ENCODE measurements at places on chromosomes 12 and 14.

DNA sequence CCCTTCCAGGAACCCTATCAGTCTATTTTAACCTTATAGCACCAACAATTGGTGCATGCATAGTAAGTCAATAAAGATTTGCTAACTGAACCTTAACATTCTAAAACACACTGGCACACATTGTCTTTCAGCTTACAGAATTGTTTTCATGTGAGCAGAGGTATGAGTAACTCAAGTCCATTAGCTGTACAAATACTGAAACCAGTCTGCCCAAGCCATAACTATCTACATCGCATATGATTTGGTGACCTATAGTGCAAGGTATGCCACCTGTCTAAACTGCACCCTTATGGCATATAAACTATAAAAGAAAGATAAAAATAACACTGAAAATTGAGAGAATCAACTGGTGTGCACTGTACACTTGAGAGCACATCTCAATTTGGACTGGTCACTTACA lies 34.8 kb downstream of the SBNO1 start:
- no peak for DNase-seq

GRCh38 chr12:123961585-123962345 lies 10.9 kb downstream of the CCDC92 start:
- no peak for DNase-seq

GRCh38 chr12:63351370-63351769 lies 200.4 kb upstream of the AVPR1A start:
- no peak for DNase-seq

DNA sequence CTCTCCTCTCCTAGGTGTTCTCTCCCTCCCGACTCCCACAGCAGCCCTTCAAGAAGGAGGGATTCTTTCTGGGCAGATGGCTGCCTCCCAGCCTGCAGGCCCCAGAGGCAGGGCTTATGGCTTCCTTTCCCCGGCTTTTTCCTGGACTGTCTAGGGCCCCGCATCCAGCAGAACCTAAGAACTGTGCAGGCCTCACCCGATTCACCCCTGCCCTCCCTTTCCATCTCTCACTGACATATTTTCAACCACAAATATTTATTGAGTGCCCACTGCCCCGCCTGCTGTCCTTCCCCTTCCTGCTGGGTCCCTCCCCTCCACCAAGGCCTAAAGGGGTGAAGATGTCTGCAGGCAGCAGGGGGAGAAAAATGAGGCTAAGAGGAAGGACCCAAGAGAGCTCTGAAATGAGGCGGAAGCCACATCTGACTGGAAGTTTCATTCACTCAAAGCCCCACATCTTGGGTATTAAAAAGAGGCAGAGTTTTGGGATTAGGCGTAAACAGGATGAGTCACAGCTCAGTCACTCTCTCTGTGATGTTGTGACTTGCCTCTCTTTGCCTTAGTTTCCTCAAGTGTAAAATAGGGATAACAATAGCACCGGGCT lies 2.9 kb downstream of the SCNN1A start:
- no peak for DNase-seq

GRCh38 chr12:62248873-62249272 lies 11.3 kb upstream of the USP15 start:
- DNase-seq: no peak

GRCh38 chr12:40325349-40325960 lies 100.7 kb downstream of the LRRK2 start:
- DNase-seq: no peak

- DNase-seq: no peak
These were observed 243.1 kb downstream of the AKAP6 start for GRCh38 chr14:32571995-32572866.

DNA sequence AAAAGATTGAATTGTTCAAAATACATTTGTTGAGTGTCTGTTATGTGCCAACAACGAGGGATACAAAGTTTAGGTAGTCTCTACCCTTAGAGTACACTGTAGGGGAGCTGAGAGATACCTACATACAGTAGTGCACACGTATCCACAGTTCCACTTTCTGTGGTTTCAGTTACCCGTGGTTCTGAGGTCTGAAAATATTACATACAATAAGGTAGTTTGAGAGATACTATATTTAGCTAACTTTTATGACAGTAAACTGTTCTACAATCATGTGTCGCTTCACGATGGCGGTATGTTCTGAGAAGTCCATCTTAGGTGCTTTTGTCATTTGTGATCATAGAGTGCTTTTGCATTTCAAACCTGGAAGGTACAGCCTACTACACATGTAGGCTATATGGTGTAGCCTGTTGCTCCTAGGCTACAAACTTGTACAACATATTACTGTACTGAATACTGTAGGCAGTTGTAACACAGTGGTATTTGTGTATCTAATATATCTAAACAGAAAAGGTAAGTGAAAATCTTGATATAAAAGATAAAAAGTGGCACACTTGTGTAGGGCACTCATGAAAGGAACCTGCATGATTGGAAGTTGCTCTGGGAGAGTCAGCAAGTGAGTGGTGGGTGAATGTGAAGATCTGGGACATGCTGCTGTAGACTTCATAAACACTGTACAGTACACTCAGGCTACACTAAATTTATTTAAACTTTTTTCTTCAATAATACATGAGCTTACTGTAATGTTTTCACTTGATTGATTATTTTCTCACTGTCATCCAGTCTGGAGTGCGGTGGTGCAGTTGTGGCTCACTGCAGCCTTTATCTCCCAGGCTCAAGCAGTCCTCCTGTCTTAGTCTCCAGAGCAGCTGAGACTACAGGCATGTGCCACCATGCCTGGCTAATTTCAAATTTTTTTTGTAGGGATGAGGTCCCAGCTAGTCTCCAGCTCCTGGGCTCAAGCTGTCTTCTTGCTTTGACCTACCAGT lies 4.0 kb downstream of the CPSF6 start:
- no peak for DNase-seq

GRCh38 chr14:70972107-70972976 lies 65.1 kb downstream of the PCNX1 start:
- DNase-seq: peak; percentile 83

- no peak for DNase-seq
These were observed 46.2 kb downstream of the BCAT1 start for GRCh38 chr12:24902511-24903328.

DNA sequence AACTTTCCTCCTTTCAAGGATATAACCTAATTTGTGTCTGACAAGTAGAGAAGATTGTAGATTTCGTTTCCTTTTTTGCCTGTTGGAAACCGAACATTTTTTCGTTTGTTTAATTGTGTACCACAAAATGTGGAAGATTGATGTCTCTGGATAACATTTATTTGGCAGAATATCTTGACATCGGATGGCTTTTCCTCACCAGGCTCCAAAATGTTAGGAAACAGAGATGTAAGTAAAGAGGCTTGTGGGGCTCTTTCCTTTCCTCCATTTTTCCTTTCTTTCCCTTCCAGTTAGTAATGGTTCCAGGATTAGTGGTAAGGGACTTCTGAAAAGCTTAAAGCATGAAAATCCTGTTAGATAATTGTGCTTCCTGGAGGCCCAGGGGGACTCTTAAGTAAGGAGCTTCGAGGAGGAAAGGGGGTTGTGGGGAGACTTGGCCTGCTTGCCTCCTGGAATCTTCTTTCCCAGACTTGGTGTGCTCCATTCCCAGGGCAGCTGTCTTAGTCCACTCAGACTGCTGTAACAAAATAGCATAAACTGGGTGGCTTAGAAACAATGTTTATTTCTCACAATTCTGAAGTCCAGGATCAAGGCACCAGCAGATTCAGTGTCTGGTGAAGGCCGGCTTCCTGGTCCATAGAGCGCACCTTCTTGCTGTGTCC lies 243.1 kb upstream of the PWP1 start:
- no peak for DNase-seq

DNA sequence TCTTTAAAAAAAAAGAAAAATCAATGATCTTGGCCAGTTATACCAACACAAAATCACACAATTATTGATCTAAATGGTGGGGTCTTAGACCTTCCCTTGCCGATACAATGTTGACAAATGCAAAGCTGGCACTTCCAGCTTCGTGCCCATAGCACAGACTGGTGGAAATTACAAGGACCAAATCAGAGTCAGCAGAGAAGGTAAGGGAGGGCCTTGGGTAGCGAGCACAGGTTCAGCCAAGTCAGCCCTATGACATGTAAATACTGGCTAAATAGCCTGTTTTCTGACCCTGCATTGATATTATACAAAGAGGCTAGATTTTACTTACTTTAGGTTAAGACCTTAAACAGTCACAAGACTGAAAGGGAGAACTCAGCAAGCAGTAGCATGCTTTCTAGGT lies 30.3 kb upstream of the WDR89 start:
- DNase-seq: no peak

- no peak for DNase-seq
These were observed 31.3 kb downstream of the MIA2 start for GRCh38 chr14:39265033-39265432.

DNA sequence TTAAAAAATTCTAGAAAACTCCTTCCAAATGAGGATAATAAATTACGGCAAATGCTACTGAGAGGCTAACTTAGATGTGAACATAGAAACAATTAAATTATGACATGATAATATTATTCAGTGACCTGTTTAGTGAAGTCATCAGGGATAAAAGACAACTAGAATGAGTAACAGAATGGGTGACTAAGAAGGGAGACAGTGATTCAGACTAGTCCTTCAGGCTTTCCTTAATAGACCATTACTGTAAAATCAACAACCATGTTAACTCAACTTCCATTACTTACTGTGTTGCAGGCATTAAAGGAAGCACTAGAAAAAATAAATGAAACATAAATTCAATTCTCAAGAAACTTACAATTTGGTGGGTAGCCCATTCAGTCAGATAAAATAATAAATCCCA lies 543.9 kb upstream of the LRFN5 start:
- no peak for DNase-seq

DNA sequence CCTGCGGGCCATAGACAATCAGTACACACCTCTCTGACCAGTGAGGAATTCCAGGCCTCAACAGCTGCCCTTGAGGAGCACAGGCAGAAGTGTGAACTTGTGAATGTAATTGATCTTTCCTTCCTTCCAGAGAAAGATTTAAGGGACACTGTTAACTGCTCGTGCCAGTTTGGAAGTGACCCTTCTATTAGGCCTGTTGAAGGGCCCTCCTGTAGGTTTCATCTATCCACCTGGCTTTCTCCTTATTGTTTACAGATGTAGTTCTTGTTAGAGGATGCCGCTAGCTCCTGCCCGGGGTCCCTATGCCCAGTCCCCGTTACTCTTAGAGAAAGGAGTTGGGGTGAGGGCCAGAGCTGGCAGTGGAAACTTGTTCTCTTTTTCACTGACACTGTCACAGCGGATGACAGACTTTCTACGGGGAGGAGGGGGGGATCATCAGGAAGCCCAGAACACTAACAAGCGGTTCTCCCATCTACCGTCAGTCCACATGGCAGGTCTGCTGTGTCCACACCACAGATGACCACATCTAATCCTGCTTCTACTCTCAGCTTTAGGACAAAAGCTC lies 42.6 kb downstream of the SH2B3 start:
- no peak for DNase-seq

GRCh38 chr12:22631863-22632463 lies 7.0 kb downstream of the ETNK1 start:
- no peak for DNase-seq

- no peak for DNase-seq
These were observed 581 bp downstream of the LRRC10 start for GRCh38 chr12:69610126-69610525.

- no peak for DNase-seq
These were observed 18.3 kb downstream of the PLEKHG7 start for GRCh38 chr12:92721130-92721529.

GRCh38 chr12:4215229-4216186 lies 58.1 kb upstream of the CCND2 start:
- DNase-seq: no peak

- DNase-seq: no peak
These were observed 14.0 kb upstream of the TRPV4 start for GRCh38 chr12:109847142-109847735.

GRCh38 chr14:64463195-64463594 lies 2.1 kb upstream of the AKAP5 start:
- DNase-seq: no peak

DNA sequence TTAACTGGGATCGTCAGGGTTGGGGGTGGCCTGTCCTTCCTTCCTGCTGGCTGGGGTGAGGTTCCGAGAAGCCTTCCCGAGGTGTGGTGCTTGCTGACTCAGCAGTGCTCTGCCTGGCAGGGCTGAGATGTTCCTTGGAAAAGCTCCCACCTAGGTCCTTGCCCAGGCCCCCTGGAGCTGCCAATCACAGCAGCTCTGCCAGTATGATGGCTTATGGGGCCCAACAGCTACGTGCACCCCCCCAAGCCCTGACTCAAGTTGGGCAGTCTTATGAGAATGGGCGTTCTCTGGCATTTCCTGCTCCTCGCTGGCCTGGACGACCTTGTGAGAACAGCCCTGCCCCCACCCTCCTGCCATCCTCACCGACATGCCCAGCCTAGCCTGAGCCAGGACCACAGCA lies 292.2 kb upstream of the CRY1 start:
- DNase-seq: no peak

GRCh38 chr12:213527-213932 lies 427 bp downstream of the SLC6A12 start:
- no peak for DNase-seq

DNA sequence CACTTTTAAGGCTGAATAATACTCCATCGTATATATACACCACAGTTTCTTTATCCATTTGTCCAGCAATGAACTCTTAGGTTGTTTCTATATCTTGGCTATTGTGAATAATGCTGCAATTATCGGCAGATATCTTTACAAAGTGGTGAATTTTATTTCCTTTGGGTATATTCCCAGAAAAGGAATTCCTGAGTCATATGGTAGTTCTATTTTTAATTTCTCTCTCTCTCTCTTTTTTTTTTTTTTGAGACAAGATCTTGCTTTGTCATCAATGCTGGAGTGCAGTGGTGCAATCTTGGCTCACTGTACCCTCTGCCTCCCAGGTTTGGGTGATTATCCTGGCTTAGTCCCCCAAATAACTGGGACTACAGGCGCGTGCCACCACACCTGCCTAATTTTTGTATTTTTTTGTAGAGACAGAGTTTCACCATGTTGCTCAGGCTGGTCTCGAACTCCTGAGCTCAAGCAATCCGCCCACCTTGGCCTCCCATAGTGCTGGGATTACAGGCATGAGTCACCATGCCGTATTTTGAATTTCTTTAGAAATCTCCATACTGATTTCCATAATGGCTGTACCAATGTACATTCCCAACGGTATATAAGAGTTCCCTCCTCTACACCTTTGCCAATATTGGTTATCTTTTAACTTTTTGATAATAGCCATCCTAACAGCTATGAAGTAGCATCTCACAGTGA lies 98.4 kb downstream of the EFCAB11 start:
- DNase-seq: no peak

DNA sequence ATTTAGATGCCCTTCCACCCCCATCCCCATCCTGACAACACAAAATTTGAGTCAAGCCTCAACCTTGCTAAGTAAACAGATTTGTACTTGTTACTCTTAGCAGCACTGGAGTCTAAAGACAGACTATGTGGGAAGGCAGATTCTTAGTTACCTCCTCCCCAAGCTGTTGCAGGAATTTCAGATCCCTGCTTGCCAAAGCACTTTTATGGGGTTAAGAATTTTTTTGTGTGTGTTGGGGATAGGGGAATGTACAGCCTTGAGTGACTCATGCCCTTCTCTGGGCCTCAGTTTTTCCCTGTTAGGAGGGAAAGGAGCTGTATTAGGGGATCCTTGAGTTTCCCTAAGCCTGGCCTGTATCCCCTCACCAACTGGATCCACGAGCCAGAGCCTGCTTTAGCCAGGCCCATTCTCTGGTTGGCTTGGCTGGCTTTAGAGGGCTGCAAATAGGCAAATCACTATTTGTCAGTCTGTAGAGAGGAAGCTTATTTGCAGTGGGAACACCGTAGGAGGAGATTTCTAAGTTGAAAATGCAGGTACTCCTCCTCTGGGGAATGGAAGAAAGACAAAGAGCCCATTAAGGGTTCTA lies 27.7 kb upstream of the RNU6-8 start:
- DNase-seq: no peak
